Right forelimb (tissue), 1 donor: ENCODE measurements at places on chromosomes 5 and 9.

- DNase-seq: no peak
Observed at GRCh38 chr9:13529321-13530104, 250.0 kb upstream of the MPDZ start.

DNA sequence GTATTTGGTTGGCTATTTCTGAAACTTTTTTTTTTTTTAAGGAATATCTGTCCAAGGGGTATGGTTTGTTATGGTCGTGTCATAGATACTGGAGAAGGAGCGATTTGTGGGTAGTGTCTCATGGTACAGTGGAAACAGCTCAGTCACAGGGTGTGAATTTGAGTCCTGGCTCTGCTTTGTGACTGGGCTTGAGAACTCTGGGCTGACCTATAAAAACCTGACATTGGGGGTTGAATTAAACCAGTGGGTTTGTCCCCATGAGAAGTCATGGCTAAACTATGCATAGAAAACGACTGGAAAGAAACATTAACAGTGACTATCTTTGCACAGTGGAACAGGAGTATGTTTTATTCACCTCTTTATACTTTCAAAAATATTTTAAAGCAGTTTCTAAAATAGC lies 54.7 kb downstream of the MACROH2A1 start:
- DNase-seq: no peak

- DNase-seq: no peak
Observed at GRCh38 chr9:129486756-129487657, 133.9 kb downstream of the C9orf50 start.

- no peak for DNase-seq
Observed at GRCh38 chr9:125761676-125762450, 14.7 kb downstream of the PBX3 start.

DNA sequence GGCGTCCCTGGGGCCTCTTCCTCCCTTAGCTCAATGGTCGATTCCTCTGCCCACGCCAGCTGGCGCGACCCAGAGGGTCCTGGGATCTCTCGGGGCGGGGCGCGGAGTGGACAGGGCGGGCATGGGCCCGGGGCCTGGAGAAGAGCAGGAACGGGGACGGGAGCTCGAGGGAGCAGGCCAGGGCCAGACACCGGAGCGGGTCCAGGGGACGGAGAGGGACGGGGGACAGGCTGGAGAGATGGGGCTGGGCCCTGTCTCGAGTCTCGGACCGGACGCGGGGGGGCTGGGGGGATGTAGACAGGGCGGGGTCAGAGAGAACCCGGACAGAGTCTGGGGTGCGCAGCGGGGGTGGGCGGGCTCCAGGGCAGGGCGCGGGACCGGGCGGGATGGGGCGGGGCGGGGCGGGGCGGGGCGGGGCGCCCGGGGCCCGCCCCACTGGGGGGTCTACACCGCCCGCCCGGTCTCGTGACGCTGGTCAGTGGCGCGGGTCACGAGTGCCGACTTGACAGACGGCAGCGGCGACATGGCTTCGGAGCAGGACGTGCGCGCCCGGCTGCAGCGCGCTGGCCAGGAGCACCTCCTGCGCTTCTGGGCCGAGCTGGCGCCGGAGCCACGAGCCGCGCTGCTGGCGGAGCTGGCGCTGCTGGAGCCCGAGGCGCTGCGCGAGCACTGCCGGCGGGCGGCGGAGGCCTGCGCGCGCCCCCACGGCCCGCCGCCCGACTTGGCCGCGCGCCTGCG lies at the start of gene UAP1L1:
UAP1L1 (plus strand) TSS at position 508 of the 738 bp plus-strand sequence; CDS start at position 524, 16 bp downstream.
- DNase-seq: no peak

GRCh38 chr5:3657364-3658022 lies 61.9 kb downstream of the IRX1 start:
- DNase-seq: no peak

- DNase-seq: no peak
Observed at GRCh38 chr9:133099726-133100505, 21.1 kb downstream of the RALGDS start.

GRCh38 chr9:78613006-78613405 lies 316.1 kb downstream of the PSAT1 start:
- DNase-seq: no peak

DNA sequence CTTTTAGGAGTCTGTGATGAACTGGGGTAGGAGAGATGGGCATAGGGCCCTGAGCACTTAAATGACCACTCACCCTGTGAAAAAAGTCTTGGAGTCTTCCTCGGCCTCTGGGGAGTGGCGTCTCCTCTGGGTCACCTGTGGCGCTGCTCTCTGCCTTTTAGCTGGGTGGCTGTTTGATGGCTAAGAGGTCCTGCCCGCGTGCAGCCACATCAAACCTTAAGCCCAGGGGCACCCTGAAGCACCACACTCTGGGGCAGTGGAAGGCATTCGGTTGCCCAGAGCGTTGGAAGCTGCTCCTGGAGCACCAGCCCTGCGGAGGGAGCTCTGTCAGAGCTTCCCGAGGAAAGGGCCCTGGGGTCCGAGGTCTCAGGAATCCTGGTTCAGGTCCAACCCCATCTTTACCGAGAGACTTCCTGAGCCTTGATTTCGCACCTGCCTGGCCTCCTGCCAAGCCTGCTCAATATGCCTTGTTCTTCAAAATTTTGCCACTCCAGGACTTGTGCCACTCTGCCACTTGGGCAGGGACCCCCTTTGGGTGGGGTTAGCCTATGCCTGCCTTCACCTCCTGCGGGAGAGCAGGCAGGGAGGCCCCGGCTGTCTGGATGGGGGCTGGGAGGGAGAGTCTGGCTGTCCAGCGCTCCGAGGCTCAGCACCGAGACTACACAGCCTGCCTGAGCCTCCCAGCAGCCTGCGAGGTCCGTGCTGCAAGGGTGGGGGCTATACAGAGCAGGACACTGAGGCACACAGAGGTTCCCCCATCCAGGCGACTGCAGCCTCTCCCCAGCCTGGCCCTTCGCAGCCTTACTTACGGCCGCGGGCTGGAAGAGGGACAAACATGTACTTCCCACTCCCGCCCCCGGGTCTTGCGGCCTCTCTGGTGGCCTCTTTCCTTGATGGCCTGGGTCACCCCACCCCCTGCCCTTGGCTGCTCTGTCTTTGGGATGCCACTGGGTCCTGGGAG lies 63.4 kb upstream of the RNU6ATAC start:
- no peak for DNase-seq

GRCh38 chr9:16112116-16112515 lies 559.3 kb downstream of the CCDC171 start:
- DNase-seq: no peak

- no peak for DNase-seq
Observed at GRCh38 chr9:99782962-99783718, 38.5 kb upstream of the NR4A3 start.

- no peak for DNase-seq
Observed at GRCh38 chr9:68473790-68474189, 66.9 kb downstream of the TMEM252 start.

- DNase-seq: no peak
Observed at GRCh38 chr5:127609957-127610356, 38.9 kb upstream of the CTXN3 start.

GRCh38 chr5:11000515-11001353 lies 239.7 kb upstream of the DAP start:
- DNase-seq: no peak

- DNase-seq: peak; percentile 46
Observed at GRCh38 chr5:135242866-135243555, 156.0 kb downstream of the MACROH2A1 start.

- no peak for DNase-seq
Observed at GRCh38 chr5:128220841-128221240, 137.3 kb downstream of the SLC12A2 start.

- no peak for DNase-seq
Observed at GRCh38 chr9:137294681-137295237, 7.3 kb downstream of the NRARP start.

GRCh38 chr9:36064448-36065037 lies 27.8 kb downstream of the RECK start:
- DNase-seq: no peak

DNA sequence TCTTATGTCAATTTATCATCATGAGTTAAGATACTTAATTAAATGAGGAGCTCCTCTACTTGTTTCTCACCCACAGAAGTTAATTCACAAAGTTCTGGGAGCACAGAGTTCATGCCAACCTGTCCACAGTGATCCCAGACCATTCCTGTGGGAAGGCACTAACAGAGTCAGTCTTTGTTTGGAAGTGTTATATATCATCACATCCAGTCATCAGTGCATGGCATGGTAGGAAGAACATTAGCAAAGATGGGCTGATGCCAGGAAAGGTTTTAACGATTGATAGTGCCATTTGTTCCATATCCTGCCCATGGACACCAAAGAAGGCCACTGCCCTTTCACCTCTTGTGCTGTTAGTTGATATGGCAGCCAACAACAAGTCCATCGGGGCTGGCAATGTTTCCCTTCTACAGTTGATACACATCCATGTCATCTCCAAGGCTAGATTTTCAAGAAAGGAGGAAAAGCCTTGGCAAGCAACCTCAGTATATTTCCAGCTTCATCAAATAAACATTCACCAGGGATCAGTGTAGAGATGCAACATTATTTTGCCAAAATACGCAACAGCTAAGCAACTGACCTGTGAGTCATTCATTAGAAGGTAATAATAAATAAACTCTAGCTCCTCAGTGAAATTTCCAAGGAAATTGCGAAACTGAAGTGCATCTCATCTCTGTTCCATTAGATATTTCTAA lies 169.6 kb downstream of the RORB start:
- DNase-seq: no peak

- no peak for DNase-seq
Observed at GRCh38 chr5:179730852-179731251, 1.8 kb upstream of the MAML1 start.

GRCh38 chr5:136811551-136811950 lies 446.2 kb upstream of the TRPC7 start:
- DNase-seq: no peak

DNA sequence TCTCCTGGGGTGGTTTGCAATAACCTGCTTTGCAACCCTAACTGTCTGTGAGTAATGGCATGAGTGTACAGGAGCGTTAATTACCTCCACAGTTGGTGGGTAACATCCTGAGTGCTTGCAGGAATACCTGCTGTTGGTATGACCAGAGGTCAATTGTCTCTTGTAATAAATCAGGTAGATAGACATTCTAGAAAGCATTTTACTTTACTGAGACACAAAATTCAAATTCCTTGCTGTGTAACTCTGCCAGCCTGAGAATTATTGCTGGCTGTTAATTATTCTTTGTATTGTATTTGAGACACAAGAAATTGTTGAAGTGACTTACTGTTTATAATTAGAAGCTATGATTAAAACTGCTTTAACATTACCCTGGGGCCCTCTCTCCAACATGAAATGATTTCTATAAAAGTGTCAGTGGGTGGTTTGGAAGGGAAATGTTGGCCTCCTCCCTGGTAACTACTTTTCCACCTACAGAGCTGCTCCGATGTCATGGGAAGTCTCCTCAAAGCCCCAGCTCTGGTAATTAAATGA lies 150.8 kb upstream of the ADCY2 start:
- DNase-seq: no peak

- DNase-seq: no peak
Observed at GRCh38 chr9:129014124-129014523, 14.0 kb downstream of the SH3GLB2 start.

GRCh38 chr5:141121563-141121962 lies at the start of gene PCDHB4:
TSS of gene PCDHB4 (plus strand) at chr5:141121818. CDS start at chr5:141121999, 181 bp downstream.
- DNase-seq: no peak

DNA sequence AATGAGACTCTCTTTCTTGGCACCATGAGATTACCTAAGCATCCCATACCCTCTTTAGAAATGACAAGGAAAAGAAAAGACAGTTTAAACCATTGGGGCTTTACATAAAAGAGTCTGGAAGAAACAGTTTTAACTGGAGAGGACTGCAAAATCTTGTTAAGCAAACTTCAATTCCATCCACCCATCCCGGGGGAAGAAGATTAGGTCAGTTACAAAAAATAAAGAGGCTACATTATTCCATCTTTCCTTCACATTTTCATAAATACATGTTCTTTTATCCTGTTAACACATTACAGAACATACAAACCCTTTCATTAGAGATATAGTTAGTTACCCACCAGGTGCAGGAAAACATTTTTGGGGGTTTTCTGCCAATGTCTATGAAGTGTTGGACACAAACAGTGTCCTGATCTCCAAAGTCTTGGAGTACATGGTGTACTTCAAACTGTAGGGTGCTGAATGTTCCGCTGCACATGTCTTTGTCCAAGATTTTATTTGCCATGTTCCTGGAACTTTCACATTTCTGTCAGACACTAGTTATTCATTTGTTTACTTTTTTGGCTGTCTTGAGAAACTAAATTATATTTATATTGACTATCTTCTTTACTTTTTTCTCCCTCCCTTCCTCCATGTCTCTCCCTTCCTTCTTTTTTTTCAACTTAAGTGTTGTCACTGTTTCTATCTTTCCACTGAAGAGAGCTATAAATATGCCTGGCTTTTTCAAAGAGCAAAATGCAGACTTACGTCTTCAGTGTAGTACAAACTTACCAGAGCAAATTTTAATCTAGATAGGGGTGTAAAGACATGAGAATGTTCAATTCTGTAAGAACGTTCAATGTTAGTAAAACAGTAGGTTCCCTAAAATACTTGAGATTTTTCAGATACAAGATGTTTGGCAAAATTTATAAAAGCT lies 410.9 kb upstream of the PRR16 start:
- DNase-seq: no peak

DNA sequence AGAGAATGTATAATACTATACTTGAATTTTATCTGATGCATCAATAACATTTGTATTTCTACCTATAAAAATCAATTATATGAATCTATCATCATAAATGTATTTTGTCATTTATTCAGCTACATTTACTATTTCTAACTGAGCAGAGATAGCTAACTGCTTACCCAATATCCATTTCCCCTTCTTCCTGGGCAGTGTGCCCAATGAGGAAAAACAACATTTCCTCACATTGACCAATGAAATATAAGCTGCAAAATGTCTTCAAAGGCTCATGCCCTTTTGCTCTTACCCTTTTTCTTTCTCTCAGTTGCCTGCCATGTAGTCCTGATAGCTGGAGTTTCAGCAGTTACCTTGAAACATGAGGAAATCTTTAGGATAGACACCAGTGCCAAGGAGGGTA lies 385.8 kb upstream of the PCSK5 start:
- no peak for DNase-seq

- no peak for DNase-seq
Observed at GRCh38 chr5:56986626-56986947, 34.7 kb upstream of the MIER3 start.

- DNase-seq: peak; percentile 48
Observed at GRCh38 chr5:112492291-112492690, 73.2 kb upstream of the EPB41L4A start.

DNA sequence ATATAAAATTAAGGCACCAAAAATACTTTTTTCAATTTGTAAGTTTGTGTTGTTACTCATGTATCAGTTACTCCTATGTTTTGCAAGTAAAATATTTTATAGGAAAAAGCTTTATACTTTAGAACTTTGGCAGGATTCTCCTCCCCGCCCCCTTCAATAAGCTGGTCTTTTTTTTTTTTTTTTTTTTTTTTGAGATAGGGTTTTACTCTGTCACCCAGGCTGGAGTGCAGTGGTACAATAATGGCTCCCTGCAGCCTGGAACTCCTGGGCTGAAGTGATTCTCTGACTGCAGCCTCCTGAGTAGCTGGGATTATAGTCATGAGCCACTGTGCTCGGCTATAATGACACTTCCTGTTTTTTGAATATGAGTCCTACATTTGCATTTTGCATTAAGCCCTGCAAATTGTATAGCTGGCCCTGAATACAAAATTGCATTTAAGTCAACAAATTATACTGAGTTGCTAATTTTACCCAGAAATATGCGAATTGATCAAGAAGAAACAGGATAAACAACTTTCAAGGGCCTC lies 192.9 kb downstream of the PIK3R1 start:
- no peak for DNase-seq
